ENCODE measurements at places on chromosomes 2 and 18. TPM values are rescaled to one million over a fixed set of nuclear protein-coding genes. Genes with fewer than 3 reads are reported as not detected.
A peak's percentile ranks its signal among the peaks of the same experiment; 100 is the strongest.

- no peak for DNase-seq
Measured at GRCh38 chr2:55985406-55985805, 61.8 kb upstream of the EFEMP1 start.

Gene SIGLEC15
- not detected for total RNA-seq

DNA sequence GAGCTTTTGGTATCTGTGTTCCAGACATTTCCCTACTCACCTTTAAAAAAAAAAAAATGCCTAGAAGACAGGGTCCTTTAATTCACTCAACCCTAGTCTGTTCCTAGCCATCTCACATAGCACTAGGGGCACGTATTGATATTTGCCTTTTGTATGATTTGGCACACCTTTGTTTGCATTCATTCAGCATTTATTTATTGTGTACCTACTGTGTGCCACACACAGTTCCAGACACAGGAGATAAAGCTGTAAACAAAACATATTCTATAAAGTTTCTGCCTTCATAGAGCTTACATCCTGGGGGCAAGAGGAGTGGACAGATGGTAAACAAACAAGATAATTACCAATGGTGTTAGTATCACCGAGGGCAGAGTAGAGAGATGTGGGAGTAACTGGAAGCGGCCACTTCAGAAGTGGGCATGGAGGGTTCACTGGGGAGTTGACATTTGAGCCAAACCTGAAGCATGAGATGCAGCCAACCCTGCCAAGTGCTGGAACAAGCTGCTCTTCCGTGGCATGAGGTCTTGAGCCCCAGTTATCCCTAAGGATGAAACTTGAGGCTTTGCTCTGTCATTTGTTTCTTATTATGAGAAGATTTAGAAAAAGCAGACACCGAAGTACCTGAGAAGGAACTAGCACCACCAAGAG, 18.2 kb downstream of the MAPRE2 start:
- DNase-seq = no peak

Gene SH3RF3
- total RNA-seq = 11.2 TPM

DNA sequence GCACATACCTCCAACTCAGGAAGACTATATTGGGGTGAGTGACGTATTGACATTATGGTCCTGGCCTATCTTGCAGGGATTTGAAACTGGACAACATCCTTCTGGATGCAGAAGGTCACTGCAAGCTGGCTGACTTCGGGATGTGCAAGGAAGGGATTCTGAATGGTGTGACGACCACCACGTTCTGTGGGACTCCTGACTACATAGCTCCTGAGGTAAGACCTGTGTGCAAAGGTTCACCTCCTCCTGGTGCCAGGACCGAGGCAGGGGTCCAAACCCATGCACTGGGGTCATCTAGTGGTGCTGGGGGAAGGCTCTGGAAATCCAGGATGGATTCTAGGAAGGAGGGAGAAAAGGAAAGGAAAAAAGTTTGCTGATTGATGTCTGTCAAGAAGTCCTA, 152.2 kb upstream of the EPAS1 start:
- DNase-seq = peak; percentile 63

Gene CTLA4
- total RNA-seq = not detected

- DNase-seq = no peak
Measured at GRCh38 chr2:99159594-99159993, 4.8 kb downstream of the LIPT1 start.

DNA sequence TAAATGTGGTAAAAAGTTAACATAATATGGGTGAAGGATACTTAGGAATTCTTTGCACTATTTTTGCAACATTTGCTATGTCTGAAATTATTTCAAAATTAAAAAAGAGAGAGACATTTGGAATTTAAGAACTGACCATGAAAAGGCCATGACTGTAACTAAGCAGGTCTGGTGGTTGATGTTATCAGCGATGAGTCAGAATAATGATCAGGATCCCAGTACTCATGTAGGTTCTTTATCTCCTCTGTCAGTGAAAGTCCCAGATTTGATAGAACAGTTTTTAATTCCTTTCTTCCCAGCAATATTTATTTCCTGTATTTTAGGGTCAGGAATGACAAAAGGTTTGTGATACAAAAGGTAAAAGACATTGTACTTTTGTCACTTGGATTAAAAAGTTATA, 242.4 kb upstream of the ZNF521 start:
- DNase-seq = no peak

GRCh38 chr2:230441227-230441897, 25.4 kb downstream of the SP100 start:
- DNase-seq = no peak
